ENCODE measurements at places on chromosomes 5 and 9.

- DNase-seq, result no peak
These were observed 276.6 kb downstream of the DTWD2 start for GRCh38 chr5:118711727-118712126.

DNA sequence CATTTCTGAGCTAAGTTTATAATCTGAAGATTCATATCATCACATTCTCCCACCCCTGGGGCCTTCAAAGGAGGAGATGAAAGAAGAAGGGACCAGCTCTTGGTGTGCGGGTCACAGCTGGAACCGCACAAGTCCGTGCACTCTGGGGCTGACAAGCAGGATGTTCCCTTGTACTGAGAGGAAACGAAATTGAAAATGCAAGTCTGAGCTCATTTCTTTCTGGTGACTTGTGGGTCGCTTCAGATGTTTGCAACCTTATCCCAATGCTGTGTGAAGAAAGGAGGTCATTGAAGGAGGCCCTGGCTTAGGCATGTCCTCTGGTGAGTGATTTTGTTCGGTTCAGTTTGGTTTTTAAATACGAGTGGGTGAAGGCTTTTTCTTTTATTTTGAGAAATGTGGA is 59.6 kb downstream of the C9orf152 start:
- DNase-seq, result no peak

DNA sequence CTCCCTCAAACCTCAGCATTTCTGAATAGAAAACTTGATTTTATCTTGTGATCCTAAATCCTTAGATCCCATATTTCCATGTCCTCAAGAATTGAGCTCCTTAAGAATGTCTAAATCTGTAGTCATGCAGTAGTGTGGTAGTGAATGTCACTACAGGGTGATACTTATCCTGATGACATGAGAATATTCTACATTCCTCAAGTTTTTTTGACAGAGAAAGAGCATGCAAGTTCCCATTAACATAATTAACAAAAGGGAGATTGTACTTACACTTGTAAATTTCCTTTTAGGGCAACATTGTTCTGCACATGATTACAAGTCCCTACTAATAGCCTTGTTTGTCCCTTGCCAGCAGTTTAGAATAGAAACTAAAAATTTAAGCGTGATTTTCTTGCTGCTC is 352.3 kb downstream of the PTPRD start:
- DNase-seq, result no peak

- no peak for DNase-seq
These were observed 70.1 kb downstream of the NDFIP1 start for GRCh38 chr5:142178651-142179050.

DNA sequence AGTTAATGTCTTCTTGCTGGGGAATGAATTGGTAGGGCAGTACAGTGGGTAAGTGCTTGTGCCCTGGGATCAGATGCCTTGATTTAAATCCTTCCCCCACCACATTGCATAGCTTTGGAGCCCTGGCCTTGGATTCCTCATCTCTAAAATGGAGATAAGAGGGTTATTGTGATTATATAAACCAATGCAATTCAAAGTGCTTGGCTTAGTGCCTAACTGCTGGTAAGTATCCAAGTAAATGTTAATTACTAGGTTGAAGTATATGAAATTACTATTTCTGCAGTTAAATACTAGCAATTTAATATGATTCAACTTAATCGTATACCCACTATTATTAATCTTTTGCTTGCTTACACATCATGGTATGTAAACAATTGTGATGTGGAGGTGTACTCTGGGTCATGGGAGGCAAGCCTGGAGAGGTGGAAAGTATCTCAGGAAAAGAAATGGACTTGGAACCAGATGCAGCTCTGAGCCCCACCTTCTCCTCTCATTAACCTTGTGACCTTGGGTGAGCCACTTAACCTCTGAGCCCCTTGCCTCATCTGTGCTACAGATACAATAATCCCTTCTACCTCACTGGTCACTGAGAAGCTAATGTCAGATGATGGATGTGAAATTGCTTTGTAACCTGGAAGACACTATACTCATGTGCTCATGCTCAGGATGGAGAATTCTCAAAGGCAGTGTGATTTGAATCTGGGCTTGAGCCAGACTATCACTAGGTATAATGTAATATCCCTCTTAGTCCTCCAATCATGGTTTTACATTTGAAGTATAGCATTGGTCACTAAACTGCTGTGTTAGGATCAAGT is 23.8 kb downstream of the NEUROG1 start:
- no peak for DNase-seq

DNA sequence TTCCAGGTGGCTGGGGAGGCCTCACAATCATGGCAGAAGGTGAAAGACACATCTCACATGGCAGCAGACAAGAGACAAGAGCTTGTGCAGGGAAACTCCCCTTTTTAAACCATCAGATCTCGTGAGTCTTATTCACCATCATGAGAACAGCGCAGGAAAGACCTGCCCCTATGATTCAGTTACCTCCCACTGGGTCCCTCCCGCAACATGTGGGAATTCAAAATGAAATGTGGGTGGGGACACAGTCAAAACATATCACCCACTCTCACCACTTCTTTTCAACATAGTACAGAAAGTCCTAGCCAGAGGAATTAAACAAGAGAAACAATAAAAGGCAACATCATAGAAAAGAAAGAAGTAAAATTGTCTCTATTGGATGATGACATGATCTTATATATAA is 223.4 kb upstream of the SLC24A2 start:
- no peak for DNase-seq

DNA sequence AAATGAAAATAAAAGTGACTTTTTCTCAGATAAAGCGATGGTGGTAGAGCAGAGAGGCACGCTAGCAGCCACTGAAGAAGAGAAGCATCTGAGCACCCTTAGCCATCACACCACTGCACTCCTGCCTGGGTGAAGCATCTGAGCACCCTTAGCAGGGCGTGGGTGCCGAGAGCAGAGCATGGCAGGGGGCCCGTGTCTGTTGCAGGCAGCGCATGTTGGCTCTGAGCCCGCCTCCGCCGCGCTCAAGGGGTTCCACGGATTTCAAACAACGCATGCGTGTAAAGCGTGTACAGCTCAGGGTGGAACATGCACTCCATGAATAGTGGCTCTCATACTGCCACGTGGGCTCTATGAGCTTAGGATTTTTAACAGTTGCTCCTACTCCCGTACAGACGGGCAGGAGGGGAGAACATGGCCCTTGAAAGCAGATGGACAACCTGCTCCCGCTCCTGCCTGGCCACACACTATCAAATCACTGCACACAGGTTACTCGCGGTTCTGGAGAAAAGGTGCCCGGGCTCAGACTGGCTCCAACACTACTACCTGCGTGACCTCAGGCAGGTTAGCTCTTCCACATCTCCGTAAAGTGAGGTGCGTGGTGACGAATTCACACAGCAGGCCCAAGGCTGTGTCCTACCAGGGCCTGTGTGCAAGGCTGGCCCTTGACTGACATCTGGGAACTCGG is 12.1 kb downstream of the LRRC14B start:
- DNase-seq, result no peak

DNA sequence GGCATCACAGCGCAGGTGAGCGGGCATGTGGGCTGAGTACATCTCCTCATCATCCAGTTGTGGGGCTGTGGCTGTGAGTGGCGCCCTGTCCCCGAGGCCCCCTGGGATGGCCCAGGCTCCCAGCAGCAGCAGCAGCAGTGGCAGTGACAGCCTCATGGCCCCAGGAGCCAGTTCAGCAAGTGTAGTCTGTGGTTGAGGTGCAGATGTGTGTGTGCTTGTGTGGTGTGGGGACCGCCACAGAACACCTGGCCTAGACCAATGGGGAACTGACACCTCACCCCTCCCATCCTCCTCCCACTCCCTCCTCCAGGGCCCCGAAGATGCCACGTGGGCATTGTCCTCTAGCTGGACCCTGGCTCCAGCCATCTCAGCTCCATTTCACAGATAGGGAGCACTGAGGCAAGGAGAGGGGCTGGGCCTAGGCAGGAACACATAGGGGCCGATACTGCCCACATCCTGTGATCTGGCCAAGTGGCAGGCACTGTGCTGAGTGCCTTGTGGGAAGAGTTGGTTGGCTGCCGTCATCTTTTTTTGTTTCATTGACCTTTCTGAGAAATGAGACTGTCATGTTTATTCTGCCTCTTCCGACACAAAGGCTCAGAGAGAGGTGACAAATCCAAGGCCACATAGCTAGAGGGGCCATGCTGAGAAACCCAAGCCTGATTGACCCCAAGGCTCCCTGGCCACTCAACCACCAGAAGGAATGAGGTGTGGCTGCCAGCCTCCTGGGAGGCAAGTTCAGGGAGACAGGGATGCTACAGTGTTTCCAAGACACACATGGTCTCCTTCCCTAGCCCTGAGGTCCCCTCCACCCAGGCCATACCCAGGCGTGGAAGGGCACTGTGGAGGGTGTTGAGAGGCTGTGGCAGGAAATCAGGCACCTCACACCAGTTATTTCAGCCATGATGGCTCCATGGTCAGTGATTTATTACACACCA is at the start of gene MZB1:
Gene MZB1 (minus strand): TSS at position 213 of the 938 bp plus-strand sequence. CDS start 57 bp downstream, at position 156.
- DNase-seq, result no peak

- DNase-seq, result no peak
These were observed 9.0 kb upstream of the LCN1 start for GRCh38 chr9:135512241-135512603.

GRCh38 chr9:88586452-88586851 is 51.5 kb downstream of the NXNL2 start:
- DNase-seq, result no peak

DNA sequence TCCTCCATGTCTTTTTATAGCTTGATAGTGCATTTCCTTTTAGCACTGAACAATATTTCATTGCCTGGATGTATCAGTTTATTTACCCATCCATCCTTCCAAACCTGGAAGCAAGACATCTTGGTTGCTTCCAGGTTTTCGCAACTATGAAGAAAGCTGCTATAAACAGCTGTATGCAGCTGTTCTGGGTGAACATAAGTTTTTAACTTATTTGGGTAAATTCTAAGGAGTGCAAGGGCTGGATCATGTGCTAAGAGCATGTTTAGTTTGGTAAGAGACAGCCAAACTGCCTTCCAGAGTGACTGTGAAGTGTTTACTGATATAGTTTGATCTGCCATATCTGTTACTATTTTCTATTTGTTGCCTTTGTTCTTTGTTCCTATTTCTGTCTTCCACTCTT is 58.5 kb downstream of the CSF2 start:
- no peak for DNase-seq

- no peak for DNase-seq
These were observed 62.0 kb upstream of the RNU6ATAC start for GRCh38 chr9:134226221-134226930.

GRCh38 chr9:120950421-120951388 is 24.1 kb upstream of the TRAF1 start:
- no peak for DNase-seq

DNA sequence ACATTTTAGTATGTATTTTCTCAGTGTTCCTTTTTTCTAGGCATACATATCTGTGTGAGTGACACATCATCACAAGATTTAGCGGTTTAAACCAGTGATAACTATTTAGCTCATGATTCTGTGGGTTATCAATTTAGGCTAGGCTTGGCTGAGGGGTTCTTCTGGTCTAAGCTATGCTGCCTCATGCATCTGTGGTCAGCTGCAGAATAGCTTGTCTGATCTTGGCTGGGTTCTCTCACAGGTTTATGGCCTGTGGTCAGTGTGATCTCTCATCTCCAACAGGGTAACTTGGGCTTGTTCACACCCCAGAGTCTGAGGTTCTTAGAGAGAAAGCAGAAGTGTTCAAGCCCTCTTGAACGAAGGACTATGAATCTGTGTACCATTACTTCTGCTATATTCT is 363.3 kb downstream of the KDM4C start:
- DNase-seq, result no peak

- no peak for DNase-seq
These were observed 33.8 kb upstream of the FYB1 start for GRCh38 chr5:39253196-39253595.

GRCh38 chr5:127343866-127344265 is 53.3 kb downstream of the MEGF10 start:
- DNase-seq, result no peak

GRCh38 chr5:35799753-35800152 is 56.9 kb upstream of the IL7R start:
- no peak for DNase-seq
